ENCODE measurements at places on chromosomes 13 and 19.

DNA sequence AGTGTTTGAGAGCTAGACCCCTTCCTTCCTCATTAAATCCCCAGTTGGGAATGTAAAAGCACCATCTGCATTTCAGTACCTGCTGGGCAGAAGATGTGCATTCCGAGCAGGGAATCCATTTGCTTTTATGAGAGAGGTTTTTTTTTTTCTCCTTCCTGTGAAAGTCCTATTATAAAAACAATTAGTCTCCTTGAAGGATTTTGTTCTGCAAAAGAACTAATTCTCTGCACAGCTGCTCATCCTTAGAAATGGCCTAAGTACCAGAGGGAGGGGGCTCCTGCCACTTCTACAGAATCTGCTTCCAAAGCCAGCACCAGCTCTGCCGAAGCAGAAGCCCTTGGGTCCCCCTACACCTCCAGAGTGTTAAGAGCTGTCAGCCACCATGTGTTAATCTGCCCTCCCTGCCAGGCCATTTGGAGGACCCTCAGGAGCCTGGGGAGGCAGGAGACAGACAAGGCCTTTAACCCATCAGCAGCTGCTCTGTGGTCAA lies 36.4 kb upstream of the SERPINE3 start:
- no peak for DNase-seq

- no peak for DNase-seq
Measured at GRCh38 chr19:13190781-13191540, 40.8 kb downstream of the IER2 start.

DNA sequence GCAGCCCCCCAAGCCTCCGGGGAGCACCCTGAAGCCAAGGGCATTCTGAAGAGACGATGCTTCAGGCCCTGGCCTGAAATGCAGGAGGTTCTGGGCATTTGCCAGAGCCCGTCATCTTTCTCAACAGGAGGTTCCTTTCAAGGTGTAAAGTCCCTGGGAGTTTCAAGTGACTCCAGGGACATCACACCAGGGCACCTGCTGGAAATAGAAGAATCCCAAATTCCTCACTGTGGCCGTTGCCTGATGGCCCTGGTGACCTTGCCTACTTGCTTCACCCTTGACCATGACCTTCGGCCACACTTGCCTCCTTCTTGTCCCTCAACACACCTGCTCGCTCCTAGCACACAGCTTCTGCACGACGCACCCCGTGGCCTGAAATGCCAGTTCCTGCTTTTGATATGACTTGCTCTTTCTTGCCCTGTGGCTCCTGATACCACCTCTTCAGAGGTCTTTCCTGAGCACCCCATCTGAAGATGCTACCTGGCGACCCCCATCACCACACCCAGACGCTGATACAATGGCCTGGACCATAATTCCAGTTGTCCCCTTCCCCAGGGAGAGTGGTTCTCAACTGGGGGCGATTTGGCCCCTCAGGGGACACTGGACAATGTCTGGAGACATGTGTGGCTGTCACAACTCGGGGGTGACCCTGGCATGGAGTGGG lies 3.5 kb downstream of the DPP9 start:
- DNase-seq, result no peak

- DNase-seq, result no peak
Measured at GRCh38 chr13:106513025-106513983, 22.2 kb downstream of the EFNB2 start.

- no peak for DNase-seq
Measured at GRCh38 chr19:23002690-23003422, at the start of gene ZNF728. TSS of gene ZNF728 (minus strand) at chr19:23003176. CDS start at chr19:23003030, 146 bp downstream.

DNA sequence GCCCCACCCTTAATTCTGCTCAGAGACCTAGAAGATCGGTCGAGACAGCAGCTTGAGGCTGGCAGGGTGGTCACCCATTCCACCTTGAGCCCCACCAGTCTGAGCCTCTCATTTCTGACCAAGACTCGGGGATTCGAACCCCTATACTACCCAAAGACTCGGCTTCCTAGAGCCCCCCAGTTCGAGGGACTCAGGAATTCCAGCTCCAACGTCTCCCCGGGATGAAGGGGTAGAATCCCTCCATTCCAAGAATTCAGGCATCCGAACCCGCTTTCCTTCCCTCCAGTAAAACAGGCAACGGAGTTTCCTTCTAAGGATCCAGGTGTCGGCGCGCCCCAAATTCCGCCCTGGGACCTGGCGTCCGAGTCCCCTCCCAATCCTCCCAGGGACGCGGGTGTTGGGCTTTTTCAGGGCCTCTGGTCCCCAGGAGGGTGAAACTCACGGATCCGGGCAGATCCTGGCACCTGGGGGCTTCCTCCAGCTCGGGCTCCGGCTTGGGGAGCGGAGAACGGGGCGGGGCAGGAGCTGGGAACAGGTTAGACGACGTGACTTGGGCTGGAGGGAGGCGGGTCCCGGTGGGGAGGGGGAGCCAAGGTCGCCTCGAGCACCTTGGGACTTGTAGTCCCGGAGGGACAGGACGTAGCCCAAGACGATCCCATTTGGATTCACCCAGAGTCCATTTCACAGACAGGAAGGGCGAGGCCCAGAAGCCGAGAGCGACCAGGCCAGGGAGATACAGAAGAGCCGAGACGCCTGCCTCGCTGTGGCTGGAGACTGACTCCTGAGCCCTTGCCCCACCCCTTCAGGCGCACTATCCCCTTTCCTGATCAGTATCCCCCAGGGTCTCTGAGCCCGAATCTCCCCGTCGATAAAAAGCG lies at the start of gene PPP1R13L:
PPP1R13L (minus strand) TSS at position 513 of the 878 bp plus-strand sequence. CDS start 6,751 bp downstream, outside the sequence.
- DNase-seq, result no peak

GRCh38 chr13:88590574-88590973 lies 919.4 kb downstream of the SLITRK5 start:
- DNase-seq, result no peak

DNA sequence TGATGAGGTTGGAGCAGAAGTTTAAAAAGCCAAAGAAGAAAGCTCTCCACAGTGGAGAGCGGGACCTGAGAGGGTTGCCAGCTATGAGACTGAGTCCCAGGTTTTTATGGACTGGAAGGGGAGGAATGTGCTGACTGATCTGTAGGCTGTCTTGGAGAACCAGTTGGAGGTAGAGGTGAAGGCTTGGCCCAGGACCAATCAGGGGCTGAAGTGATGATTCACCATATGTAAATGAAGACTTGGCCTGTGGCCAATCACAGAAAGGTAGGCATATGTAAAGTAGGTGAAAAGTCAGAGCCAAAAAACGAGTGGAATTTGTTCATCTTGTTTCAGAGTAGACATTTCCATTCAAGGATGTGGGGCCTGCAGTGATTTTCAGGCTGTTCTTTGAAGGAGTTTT lies 17.5 kb upstream of the KBTBD6 start:
- no peak for DNase-seq

GRCh38 chr13:40982772-40983171 lies 36.3 kb downstream of the ELF1 start:
- DNase-seq, result no peak

DNA sequence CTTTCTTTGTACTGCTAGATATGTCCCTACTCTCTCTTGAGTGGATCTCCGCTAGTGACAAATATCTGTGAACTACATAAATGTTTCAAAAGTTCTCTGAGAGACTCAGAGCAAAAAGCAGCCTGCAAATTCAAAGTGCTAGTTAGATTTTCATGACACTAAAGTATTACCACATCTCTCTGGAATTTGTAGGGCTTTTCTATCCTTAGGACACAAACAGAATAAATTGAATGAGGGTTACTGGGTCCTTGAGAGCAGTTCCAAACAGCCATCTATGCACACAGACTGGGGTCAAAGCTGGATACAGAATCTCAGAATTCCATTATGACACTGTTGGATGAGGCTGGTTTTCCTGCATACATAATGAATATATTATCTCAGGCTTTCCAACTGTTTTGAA lies 953.2 kb downstream of the DIAPH3 start:
- DNase-seq, result no peak

DNA sequence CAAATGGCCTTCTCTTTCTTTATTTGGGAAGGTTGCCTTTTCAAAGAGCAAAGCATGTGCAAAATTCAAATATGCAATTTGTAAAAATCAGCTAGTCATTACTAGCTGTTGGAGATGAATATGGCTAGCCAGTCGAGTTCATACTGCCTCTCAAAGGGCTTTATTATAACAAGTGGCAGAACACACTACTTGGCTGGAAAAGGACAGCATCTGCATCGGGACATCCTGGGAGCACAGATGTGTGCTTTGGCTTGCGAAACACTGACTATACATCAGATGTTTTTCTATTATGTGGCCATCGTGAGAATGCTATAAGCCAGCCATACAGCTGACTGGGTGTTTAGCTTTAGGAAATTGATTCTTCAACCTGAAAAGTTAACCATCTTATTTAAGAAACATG lies 424.2 kb downstream of the KCTD12 start:
- DNase-seq, result no peak

DNA sequence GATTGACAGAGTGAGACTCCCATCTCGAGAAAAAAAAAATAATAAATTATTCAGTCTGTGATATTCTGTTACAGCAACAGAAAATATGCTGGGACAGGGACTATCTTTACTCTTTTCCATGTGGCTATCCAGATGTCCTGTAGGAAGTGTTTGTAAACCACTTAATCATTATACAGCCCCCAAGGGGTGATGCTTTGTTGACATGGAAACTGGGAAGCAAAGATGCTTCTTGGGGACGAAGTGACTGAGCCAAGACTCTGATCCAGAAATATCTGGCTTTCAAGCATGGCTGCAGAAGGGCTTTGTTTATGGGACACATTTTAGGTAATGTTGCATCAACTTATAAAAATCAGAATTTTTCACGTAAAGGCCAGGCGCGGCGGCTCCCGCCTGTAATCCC lies 5.4 kb downstream of the ZNF8 start:
- no peak for DNase-seq

DNA sequence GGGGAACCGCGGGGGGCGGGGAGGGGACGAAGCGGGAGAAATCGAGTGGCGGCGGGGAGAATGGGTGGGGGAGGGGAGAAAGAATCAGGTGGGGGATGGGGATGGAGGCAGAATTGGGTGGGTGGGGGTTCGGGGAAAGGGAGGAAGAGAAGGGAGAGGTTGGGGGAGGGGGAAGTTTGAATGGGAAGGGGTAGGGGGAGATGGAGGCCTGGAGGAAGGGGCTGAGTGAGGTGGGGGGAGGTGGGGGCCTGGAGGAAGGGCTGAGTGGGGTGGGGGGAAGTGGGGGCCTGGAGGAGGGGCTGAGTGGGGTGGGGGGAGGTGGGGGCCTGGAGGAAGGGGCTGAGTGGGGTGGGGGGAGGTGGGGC lies 403 bp upstream of the ADAMTS10 start:
- DNase-seq, result no peak

DNA sequence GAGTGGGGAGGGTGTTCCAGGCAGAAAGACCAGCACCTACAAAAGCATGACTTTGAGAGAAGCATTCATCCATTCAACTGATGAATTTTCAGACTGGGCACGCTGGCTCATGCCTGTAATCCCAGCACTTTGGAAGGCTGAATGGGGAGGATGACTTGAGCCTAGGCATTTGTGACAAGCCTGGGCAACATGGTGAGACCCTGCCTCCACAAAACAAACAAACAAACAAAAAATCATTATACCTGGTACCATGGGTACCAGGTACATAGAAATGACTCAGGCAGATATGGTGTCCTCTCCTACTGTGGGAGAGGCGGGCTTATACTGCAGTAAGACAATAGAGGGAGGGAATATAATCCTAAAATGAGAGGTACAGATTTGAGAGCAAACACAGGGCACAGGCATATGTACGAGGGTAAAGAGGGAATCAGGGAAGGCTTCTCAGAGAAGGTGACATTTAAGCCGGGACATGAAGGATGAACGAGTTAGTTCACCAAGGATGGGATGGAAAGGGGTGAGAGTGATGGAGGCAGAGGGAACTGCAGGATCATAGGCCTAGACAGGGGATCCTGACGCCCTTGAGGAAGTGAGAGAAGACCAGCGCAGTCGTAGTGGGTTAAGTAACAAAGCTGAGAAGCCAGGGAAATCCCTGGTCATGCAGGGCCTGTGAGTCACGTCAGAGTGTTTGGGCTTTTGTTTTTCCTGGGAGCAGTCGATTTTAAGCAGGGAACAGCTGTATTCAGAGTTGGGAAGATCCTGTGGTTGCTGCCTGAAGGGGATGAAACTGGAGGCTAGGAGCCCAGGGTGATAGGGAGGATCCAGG lies 2.9 kb downstream of the CYP2S1 start:
- DNase-seq, result no peak

DNA sequence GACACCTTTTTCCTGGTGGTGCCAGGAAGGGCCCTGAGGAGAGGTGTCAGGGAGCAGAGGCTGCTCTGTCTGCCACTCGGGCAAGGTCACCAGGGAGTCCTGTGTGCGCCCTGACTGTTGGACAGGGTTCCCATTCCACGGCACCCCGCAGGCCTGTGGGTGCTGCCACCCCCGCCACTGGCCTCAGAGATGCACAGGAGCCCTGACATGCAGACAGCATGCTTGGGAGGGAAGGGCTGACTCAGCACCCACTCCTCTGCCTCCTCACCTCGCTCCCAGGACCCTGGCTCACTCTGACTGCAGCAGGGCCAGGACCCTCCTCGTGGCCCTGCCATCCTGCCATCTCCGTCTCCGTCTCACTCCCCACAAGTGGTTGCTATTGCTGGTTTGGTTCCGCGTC lies 25.3 kb downstream of the MAU2 start:
- DNase-seq, result no peak

GRCh38 chr13:94033098-94033497 lies 446.4 kb downstream of the DCT start:
- DNase-seq, result no peak

Data from cortex of kidney (tissue), 1 donor.